NCI-H146 (cell line): ENCODE measurements at places on chromosomes 5 and 9.

- no peak for DNase-seq
Observed at GRCh38 chr9:129981180-129981907, 61.6 kb downstream of the FNBP1 start.

GRCh38 chr9:95065224-95065623, 252.3 kb downstream of the FANCC start:
- no peak for DNase-seq

DNA sequence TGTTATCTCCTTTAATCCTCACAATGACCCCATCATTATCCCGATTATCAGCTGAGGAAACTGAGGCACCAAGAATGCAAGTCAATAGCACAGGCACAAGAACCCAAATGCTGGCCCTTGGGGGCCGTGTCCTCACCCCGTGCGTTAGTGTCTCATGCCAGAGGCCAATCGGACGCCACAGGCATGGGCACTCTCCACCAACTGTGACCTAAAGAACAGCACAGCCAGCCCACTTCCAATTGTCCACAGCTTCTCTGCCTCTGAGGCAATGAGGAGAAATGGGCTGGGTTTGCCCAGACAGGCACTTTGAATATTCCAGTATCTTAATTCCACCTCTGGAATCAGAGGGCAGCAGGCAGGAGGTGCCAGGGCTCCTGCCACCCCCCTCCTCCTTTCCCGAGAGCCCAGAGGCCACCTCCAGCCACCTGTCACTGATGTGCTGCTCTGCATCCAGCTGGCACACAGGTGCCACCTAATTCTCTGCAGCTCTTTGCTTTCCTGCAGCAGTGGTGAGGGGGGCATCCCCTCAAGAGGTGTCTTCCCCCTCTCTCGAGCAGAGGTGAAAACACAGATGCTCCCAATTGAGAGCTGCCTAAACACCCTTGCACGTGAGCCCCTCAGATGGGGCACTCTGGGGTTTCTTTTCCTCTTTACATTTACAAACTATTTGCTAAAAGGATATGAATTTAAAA, 107.5 kb downstream of the ROR2 start:
- no peak for DNase-seq

GRCh38 chr5:57338068-57338867, 144.3 kb downstream of the ACTBL2 start:
- DNase-seq = peak; percentile 18

GRCh38 chr5:39076101-39076756, 2.0 kb upstream of the RICTOR start:
- no peak for DNase-seq

- DNase-seq = no peak
Observed at GRCh38 chr9:15278091-15278687, 28.8 kb downstream of the TTC39B start.

DNA sequence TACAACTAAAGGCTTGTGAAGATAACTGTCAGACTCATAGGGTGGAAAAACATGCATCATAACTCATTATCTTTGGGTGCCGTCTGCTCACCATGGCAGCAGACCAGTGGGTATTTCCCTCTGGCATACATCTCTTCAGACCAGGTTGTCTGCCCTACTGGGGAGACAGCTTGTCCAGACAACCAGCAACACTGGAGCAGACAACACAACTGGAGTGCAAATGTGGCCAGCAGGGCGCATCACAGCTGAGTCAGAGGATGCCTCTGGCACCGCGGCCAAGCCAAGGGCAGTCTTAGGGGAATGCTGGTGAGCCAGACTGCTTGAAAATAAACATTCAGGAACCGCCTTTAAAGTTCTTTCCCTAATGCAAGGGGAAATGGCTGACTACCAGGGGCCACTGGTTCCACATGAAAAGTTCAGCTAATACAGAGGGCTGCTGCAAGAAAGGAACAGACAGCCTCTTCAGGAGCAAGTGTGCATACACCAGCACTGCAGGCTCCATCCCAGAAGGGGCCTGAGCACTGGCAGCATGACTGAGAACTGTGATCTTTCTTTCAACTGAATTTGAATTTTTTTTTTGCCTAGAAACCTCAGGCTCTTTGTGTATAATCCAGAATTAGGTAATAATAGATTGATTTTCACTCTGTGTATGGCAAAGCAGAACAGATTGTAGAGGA, 77.3 kb downstream of the MAMDC2 start:
- no peak for DNase-seq

DNA sequence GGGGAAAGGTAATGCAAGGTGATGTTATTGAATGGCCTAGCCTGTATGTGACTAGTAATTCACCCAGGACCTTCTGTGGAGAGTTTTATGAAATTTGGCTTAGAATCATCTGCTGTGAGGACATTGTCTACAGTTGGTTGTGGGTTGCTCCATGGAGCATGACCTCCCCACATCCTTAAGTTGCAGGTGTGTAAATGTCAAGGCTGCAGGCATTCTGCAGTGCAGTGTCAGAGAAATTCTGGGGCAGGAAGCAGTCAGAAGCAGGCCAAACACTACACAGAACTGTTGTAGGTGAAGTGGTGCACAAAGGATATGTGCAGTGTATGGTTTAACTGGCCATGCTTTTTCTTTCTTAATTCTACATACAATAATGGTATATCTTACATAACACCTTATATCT, 588.3 kb downstream of the EBF1 start:
- no peak for DNase-seq

DNA sequence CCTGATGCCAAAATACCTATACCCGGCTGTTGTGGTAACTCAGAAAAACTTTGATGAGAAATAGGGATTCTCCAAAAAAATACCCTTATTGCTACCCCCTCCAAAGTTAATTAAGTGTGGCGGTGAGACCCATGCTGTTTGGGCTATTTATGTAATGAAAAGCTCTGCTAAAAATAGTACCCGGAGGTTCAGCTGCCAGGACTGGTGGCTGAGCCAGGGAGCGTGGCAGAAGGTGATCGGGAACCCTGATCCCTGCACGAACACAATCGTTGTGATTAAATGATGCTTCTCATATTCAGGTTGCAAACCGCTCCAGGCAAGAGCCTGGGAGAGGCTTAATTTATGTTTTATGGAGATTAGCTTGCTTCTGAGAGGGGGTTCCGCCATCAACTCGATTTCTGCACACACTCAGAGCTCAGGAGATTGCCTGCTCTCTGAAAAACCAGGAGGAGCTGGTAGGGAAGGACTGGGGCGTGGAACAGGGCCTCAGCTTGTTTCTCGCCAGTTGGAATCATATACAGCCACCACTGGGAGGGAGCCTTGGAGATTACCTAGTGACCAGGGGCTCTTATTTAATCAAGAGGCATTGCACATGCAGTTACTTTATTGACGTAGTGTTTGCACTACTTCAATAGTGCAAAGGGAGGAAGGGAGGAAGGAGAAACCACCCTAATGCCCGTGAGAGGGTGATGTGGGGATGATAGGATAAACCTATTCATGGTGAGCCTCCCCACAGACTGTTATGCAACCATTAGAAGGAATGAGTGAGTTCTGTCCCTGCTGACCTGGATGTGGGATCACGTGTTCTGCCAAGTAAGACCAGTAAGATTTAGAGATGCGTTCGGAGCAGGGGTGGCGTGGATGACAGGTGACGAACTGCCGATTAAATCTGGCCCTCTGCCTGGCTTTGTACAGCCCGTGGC, 23.4 kb downstream of the HRH2 start:
- no peak for DNase-seq

GRCh38 chr5:130642461-130642860, 522.6 kb downstream of the HINT1 start:
- DNase-seq = no peak

GRCh38 chr5:127306036-127306435, 15.4 kb downstream of the MEGF10 start:
- no peak for DNase-seq

DNA sequence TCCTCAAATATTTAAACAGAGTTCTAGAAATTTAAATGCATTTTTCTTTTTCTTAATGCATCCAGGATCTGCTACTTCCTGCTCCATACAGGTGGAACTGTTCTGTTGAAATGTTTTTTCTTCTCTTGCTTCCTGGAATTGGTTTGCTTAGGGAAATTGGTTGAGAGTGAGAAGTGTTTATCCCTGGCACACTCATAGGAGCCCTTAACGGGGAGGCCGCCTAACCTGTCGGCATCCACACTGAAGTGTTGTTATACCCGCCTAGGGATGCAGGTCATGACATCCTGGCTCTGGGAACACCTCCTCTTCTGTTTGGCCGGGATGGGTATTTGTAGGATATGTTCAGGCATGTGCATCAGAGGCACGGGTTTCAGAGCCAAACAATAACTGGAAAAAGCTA, 239.7 kb downstream of the GADD45G start:
- DNase-seq = no peak

- DNase-seq = no peak
Observed at GRCh38 chr5:74406844-74407243, 233.7 kb downstream of the ENC1 start.

- no peak for DNase-seq
Observed at GRCh38 chr9:135952664-135953206, 8.4 kb downstream of the UBAC1 start.

GRCh38 chr5:115815693-115816225, 700 bp downstream of the CDO1 start:
- DNase-seq = peak; percentile 55
